Right ventricle myocardium superior (tissue), 1 donor: ENCODE measurements at places on chromosomes 11 and 22.
A peak's percentile ranks its signal among the peaks of the same experiment; 100 is the strongest.

DNA sequence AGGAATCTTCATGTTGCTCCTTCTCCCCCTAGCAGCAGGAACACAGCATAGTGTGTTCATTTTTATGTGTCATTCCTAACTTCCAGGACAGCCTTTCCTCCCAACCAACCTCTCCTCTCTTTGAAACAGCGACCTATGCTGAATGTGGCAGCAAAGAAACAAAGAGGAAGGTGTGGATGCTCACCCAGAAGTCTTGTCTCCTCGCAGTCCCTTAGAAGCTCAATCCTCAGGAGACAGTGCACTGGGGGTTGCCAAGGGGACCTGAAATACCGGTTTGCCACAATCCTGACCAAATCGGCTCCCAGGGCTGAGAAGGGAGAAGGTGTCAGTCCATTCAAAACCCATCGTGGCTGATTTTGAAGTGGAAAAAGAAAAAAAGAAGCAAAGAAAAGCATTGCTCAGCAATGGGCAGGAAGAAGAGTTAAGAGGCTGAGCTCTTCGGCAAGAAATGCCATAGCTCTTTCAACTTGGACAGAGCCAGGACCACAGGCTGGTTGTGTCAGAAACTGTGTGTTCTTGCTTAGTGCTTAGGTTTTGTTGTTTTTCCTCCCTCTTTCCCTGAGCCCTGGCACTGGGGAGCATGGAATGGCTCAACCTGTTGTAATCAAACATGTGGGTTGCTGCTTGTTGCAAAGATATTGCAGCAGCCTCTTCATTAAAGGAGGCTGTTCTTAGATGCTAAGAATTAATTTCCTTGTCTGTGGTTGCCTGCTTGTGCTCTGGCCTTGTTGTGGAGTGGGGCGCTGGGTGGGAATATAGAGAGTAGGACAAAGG lies 30.4 kb upstream of the TENM4 start:
- no peak for DNase-seq

GRCh38 chr22:22820626-22821025 lies 67.0 kb upstream of the IGLL5 start:
- DNase-seq: no peak

- peak; percentile 13 for DNase-seq
Measured at GRCh38 chr22:44099696-44100095, 75.6 kb downstream of the PARVB start.

DNA sequence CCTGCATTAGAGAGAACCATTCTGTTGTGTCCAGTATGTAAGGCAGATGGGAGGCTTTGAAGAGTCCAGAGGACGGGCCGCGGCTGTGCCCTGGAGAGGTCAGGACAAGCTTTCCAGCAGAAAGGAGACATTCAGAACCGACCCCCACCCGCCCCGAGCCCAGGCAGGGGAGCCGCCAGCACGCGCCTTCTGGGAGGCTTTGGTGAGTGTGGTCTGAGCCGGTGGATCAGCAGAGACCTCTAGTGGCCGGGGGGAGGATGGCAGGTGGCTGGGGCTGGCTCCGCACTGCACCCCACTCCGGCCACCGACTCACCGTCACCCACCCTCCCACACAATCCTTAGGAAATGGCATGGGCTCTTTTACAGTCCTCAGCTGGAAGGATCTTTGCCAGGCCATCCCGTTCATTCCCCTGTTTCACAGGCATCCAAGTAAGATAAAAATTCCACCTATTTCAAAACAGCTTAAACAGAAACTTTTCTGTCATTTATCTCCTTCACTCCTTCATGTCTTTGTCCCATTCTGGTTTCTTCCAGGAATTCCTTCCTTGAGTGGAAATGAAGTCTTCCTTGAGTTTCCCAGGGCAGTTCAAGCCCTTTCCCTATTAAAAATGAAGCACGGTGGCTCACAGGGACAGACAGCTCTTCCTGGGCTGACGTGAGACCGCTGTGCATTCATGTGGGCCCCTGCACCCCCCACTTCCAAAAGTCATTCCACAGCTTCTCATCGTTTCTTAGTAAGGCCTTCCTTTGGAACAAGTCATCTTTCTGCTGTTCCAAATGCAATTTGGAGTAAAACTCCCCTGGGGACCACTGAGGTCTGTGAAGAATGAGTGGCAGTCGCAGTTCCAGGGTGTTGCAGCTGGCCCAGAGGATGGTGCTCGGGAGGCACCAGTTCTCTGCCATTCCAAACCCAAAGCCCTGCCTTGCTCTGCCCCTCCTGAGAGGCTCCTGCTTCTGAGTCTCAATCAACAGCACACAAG lies 91.0 kb downstream of the FEZ1 start:
- peak; percentile 82 for DNase-seq
